ENCODE measurements at places on chromosomes 3 and 15. TPM values are rescaled to one million over a fixed set of nuclear protein-coding genes. Genes with fewer than 3 reads are reported as not detected.

The NDN gene
- total RNA-seq = not detected

The KCNAB1 gene
- not detected for total RNA-seq

The DNASE1L3 gene
- not detected for total RNA-seq

The ARL8B gene
- total RNA-seq = 43.7 TPM

DNA sequence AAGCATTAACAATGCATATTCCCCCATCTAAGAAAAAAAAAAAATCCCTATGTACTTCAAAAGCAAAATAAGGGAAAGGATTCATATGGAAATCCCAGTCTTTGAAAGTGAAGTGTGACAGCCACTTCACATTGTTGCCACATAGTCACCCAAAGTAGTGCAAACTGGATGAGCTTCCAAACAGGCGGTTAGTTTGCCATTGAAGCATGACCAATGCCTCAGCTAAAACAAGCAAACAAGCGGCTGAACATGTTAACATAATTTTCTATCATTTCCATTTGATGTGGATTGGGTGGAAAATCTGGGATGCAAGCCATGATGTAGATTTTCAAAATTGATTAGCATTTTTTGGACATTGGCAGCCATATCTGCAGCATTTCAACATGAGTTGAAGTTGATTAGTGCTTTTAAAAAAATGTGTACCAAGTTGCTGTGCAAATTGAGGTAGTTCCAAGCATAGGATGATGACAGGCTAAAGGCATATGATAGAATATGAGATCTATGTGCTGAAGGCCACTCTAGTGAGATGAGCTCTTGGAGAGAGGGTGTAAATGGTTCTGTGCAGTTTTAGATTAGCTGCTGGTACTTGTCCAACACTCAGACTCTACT lies 405.2 kb downstream of the NR2F2 start:
- H3K4me3 ChIP-seq = no peak overlapping the region
- H3K4me1 ChIP-seq = no peaks in the 10 kb centered on the region
- H3K27ac ChIP-seq = no peak overlapping the region

DNA sequence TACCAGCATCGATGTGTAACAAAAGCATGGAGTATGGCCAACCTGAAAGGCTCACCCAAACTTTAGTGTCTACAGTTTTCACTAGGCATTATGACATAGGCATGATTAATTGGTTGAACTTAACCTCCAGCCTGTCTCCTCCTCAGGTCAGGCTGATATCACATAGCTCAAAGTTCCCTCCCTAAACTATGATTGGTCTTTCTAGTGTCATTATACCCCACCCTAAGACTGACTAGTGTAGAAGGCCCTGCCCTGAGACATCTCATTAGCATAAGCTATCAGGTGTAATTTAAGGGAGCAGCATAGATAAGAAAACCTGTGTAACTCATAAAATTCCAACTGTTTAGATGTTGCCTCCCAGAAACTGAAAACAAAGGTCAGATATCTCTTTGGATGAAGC lies 195.2 kb downstream of the ALCAM start:
- H3K4me1 ChIP-seq = no peaks in the 10 kb centered on the region
- no peak overlapping the region for H3K27ac ChIP-seq
- no peaks in the 10 kb centered on the region for H3K27me3 ChIP-seq
- DNase-seq = no peak
- no peaks in the 10 kb centered on the region for H3K36me3 ChIP-seq

GRCh38 chr3:20105513-20106280 lies 65.5 kb downstream of the KAT2B start:
- H3K4me3 ChIP-seq = no peak overlapping the region
- peaks cover 47% of the 10 kb centered on the region for H3K4me1 ChIP-seq
- H3K27me3 ChIP-seq = no peaks in the 10 kb centered on the region

GRCh38 chr3:62538691-62539356 lies 165.5 kb upstream of the FEZF2 start:
- no peak overlapping the region for H3K4me3 ChIP-seq
- no peaks in the 10 kb centered on the region for H3K4me1 ChIP-seq
- H3K36me3 ChIP-seq = no peaks in the 10 kb centered on the region
- H3K27ac ChIP-seq = no peak overlapping the region

DNA sequence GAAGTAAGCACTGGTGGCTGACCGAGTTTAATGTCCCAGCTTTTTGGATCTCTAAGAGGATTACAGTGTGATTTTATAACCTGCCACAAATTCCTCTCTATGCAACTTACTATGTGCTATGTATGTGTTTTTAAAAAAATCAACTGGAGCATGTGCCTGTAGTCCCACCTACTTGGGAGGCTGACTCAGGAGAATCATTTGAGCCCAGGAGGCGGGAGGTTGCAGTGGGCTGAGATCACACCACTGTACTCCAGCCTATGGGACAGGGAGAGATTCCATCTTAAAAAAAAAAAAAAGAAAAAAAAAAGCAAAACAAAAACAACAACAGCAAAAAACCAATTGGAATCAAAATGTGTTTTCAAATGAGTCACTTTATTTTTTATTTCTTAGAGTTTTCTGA lies 29.6 kb downstream of the DUT start:
- H3K27me3 ChIP-seq = no peaks in the 10 kb centered on the region
- no peak overlapping the region for H3K27ac ChIP-seq
- H3K4me3 ChIP-seq = no peak overlapping the region
- no peaks in the 10 kb centered on the region for H3K4me1 ChIP-seq

GRCh38 chr3:171374661-171375285 lies 85.4 kb downstream of the TNIK start:
- peaks cover 4% of the 10 kb centered on the region for H3K4me1 ChIP-seq
- DNase-seq = no peak
- no peaks in the 10 kb centered on the region for H3K36me3 ChIP-seq
- H3K27me3 ChIP-seq = no peaks in the 10 kb centered on the region
- no peak overlapping the region for H3K4me3 ChIP-seq

GRCh38 chr15:37618353-37618752 lies 316.1 kb upstream of the TMCO5A start:
- no peak for DNase-seq
- no peak overlapping the region for H3K4me3 ChIP-seq
- no peaks in the 10 kb centered on the region for H3K36me3 ChIP-seq
- H3K4me1 ChIP-seq = no peaks in the 10 kb centered on the region

DNA sequence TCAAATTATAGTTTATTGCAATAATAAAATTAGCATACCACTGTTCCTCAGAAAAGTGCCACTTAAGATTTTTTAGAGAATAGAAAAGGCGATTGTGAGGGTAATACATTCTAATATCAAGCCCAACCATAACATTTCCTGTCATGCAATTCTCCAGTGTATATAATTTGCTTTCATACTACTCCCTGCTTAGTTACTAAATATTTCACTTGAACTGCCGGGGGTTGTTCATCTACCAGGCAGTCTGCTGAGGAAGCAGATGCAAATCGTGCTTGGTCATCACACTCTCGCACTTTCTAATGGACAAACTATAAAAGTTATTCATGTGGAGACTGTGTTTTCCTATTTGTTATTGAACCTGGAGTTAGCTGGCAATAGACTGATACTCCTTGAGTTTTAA lies 645.6 kb upstream of the CBLB start:
- H3K4me1 ChIP-seq = no peaks in the 10 kb centered on the region
- H3K36me3 ChIP-seq = no peaks in the 10 kb centered on the region
- DNase-seq = no peak
- H3K4me3 ChIP-seq = no peak overlapping the region
- no peak overlapping the region for H3K27ac ChIP-seq
- no peaks in the 10 kb centered on the region for H3K27me3 ChIP-seq

DNA sequence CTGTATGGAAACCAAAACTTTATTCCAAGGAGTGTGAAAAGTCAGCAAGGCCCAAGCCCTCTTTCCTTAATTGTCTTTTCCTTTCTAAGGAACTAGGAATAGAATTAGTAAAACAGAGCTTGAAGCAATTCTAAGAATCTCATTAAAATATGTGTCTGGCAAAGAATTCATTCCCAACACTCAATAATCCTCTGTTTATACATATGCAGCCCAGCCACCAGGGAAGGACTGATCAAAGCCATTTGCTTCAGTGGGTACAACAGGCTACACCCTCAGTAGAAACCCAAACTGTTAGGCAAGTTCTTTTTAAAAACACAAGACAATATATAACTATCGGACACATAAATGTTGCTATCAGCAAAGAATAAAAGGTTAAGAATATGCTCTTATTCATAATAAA lies 266.9 kb downstream of the ERC2 start:
- H3K27ac ChIP-seq = no peak overlapping the region
- no peaks in the 10 kb centered on the region for H3K27me3 ChIP-seq
- H3K36me3 ChIP-seq = no peaks in the 10 kb centered on the region
- no peaks in the 10 kb centered on the region for H3K4me1 ChIP-seq
- no peak for DNase-seq

DNA sequence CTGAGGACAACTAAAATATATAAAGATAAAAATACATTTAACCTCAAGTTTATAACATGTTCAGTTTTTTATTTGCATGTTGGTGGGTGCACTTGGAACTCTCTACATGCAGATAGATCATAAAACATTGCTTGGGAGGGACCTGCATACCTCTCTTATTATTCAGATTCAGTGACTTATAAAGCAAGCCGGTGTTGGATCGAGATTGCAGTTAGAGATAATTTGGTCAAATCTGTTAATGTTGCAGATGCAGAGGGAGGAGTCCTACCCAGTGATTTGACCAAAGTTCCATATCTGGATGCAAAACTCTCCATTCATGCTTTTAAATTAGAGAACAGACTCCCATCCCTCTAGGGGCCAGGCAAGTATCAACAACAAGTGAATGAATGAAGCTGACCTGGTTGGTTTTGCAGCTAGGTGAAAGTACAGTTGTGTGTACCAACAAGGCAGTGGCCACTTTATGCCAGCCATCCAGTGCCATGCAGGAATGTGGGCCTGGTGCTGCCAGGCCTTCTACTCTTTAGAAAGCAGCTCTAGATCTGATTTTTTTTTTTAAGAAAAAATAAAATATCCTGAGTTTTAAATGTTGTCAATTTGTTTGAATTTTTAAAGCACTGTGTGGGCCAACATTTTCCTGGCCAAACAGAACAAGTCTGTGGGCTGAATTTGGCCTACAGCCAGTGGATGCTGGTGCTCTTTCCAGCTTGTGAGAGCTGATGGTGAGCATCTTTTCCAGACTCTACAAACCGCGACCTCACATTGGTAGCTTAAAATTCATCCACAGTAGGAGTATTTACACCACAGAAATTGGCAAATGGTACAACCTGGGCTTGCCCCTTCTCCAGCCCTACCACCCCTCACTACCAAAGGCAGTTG lies 12.3 kb downstream of the CDIN1 start:
- no peak overlapping the region for H3K27ac ChIP-seq
- H3K4me1 ChIP-seq = peaks cover 9% of the 10 kb centered on the region
- H3K27me3 ChIP-seq = no peaks in the 10 kb centered on the region
- no peak overlapping the region for H3K4me3 ChIP-seq

GRCh38 chr15:40933517-40933902 lies 4.4 kb downstream of the DLL4 start:
- H3K4me3 ChIP-seq = no peak overlapping the region
- peaks cover 26% of the 10 kb centered on the region for H3K4me1 ChIP-seq
- no peak overlapping the region for H3K27ac ChIP-seq
- no peak for DNase-seq
- H3K27me3 ChIP-seq = peaks cover 26% of the 10 kb centered on the region

- H3K27me3 ChIP-seq = no peaks in the 10 kb centered on the region
- peaks cover 22% of the 10 kb centered on the region for H3K4me1 ChIP-seq
- peak overlapping the region; percentile 64 for H3K27ac ChIP-seq
- no peaks in the 10 kb centered on the region for H3K36me3 ChIP-seq
- peak overlapping the region; percentile 97 for H3K4me3 ChIP-seq
Measured at GRCh38 chr3:195270079-195270816, 711 bp downstream of the XXYLT1 start.

DNA sequence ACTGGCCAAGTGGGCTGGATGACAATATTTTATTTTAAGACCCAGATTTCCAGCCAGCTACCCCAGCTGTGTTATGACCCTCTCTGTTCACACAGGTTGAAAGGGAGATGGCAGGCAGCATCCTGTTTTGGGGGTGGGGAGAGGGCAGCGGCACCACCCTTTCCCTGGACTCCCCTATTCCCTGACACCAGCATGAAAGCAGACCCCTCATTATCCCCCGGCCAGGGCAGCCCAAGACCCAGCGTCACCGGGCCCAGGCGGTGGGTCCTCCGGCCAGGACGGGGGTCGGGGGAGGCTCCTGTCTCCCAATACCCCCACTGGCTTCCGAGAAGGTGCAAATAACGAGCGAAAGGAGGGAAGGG lies 127.6 kb upstream of the MEF2A start:
- peaks cover 57% of the 10 kb centered on the region for H3K4me1 ChIP-seq
- peak overlapping the region; percentile 43 for H3K27ac ChIP-seq
- no peaks in the 10 kb centered on the region for H3K27me3 ChIP-seq
- no peaks in the 10 kb centered on the region for H3K36me3 ChIP-seq

- DNase-seq = peak; percentile 6
- no peak overlapping the region for H3K4me3 ChIP-seq
- no peaks in the 10 kb centered on the region for H3K27me3 ChIP-seq
- no peak overlapping the region for H3K27ac ChIP-seq
- peaks cover 22% of the 10 kb centered on the region for H3K4me1 ChIP-seq
- H3K36me3 ChIP-seq = no peaks in the 10 kb centered on the region
Measured at GRCh38 chr3:177284383-177284881, 87.2 kb upstream of the TBL1XR1 start.

Measured in naive thymus-derived CD4-positive, alpha-beta T cell (primary cell).